ENCODE measurements at places on chromosomes 2 and 18.

DNA sequence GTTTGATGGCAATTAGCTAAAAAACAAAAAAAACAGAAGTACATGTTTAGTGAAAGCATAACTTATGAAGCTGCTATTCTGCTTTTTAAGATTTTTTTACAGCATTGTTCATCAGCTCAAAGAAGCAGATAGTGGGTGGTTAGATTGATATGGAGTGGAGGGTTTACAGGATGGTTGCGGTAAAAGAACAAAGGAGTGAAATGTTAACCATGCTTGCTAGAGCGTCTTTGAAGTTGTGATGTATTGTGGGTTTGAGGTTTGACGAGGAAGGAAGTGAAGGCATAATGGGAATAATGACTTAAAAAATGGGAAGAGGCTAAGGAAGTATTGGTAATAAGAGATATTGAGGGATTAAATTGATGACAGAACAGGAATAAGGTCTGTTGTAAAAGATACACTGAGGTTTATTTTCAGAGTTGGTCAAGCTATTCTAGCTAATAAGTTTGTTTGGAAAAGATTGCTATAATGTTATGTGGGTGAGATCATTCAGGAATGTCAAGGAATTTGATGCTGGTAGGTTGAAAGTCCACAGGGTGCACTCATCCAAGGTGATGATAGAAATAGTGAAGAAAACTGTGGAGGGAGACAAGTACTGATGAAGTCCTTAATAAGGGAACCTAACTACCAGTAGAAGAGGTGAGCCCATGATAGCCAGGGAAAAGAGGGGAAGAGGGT, 14.6 kb downstream of the SPOPL start:
- no peak for DNase-seq

GRCh38 chr2:177394594-177394973, 2.0 kb downstream of the AGPS start:
- DNase-seq: no peak

DNA sequence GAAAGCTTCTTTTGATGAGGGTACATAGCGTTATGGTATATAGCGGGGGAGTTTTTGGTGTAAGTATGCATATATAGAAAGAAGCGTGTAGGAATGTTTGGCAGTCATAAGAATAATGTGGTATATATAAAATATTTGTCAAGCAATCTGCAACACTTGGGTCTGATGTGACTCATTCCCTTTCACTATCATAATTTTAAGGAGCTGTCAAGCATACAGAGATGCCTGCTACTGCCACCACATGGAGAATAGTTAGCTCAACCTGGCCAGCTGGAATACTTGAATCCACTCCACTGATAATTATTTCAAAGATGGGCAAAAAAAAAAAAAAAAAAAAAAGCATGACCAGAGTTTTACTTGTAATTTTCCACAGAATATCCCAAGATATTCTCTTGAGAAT, 559.8 kb upstream of the REG3G start:
- DNase-seq: no peak

- DNase-seq: no peak
Observed at GRCh38 chr2:46574457-46575355, 95.3 kb downstream of the TMEM247 start.

DNA sequence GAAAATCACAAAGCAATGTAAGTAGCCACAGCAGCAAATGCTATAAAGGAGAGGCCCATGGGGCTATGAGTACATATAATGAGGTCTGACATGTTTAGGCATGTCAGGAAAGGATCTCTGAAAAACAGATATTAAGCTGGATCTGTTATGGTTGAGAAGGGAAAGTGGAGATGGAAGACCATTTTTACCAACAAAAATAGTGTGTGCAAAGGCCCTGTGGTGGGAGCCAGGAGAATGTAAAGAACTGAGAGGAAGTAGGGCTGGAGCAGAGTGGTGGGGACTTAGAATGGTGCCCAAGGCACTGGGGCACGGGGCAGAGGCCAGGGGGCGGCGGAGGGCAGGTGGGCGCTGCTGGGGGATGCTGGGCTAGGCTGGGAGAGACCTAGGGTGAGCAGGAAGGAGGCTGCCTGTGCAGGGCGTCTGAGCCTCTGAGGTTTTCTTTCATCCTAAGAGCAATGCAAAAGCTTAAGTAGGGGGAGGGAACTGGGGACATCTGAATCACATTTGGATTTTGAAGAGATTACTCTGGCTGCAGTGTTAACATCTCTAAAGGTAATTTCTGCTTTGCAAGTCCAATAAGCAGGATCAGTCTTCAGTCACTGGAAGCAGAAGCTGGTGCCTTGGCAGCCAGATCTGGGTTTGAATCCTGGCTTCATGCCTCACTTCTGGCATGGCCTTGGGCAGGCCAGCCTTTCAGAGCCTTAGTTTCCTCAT, 4.9 kb upstream of the AGFG1 start:
- no peak for DNase-seq
